CD4-positive, alpha-beta T cell treated with Interleukin-17A for 4 hours (primary cell): ENCODE measurements at places on chromosomes 2 and 18.
A peak's percentile ranks its signal among the peaks of the same experiment; 100 is the strongest.

GRCh38 chr2:153163055-153163454, 315.5 kb downstream of the RPRM start:
- DNase-seq = no peak

- DNase-seq = no peak
Measured at GRCh38 chr18:55819448-55819847, 231.5 kb upstream of the TCF4 start.

DNA sequence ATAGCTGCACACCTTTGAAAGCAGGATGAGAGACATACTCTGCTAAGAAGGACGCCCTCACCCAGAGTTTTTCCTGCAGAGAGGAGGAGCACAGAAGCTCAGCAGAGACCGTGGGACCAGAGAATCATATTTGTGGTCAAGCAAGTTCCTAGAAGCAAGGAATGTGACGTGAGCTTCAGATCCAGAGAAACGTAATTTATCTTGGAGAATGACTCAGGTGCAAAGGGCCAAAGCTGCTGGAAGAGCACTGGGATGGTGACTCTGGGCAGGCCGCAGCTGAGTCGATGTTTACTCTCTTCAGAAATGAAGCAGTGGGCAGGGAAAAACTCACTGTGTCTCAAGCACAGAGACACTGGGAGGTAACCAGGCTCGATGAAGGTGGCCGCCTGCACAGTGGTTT, 50.1 kb upstream of the IGFBP2 start:
- no peak for DNase-seq

GRCh38 chr2:238098901-238099713, 1.0 kb upstream of the ESPNL start:
- DNase-seq = no peak

- DNase-seq = no peak
Measured at GRCh38 chr2:217799563-217800432, 203.0 kb downstream of the TNS1 start.

DNA sequence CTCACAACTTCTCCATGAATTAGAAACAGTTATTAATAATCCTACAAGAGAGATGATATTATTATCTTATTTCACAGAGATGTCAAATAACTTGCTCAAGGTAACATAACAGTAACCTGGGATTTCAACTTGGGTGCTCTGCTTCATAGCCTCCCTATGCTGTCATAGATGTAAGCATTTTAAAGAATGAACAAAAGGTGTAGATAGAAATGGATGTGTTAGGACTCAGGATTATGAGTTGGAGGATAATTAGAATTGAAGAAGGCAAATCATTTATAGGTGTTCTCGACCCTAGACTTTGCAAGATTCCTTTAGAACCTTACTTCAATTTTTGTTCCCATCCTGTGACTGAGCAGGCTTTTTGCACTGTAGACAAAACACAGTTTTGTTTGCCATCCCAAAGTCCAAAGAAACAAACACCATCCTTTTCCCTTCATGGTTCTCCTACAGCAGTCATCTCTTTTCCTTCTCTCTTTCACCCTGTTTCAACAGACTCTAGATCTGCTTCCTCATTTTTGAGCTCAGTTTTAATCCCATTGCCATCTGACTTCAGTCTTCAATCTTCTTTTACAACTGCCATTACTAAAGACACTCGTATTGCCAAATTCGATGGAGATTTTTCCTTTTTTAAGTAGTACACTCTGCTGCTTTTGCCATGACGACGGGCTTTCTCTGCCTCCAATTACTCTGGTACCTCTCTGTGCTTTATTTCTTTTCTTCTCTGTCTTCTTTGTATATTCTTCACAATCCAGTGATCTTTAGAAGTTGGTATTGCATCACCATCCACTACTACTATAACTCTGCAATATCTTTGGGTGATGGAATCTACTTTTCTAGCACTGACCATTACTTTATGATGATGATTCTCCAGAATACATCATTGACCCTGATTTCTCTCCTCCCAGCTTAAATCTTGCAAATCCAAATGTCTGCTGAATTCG, 4.5 kb downstream of the HNMT start:
- DNase-seq = no peak

GRCh38 chr2:6921321-6921922, 4.2 kb downstream of the RNF144A start:
- DNase-seq = no peak

DNA sequence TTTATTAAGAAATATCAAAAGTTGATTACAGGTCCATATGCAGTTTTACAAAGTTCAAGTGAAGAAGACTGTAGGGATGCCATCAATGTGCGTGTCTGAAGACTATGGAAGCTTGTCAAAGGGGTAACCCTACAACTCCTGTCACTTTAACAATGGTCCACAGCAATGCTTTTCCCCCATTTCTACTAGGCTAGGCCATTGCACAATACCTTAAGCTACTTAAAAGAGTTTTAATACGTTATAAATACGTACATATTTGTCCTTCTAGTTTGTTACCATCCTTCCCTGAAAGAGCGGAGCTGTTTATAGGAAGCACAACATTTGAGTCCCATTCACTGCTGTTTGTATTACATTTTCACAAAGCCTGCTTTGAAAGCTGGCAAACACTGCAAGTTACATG, 26.7 kb downstream of the CNRIP1 start:
- DNase-seq = no peak

DNA sequence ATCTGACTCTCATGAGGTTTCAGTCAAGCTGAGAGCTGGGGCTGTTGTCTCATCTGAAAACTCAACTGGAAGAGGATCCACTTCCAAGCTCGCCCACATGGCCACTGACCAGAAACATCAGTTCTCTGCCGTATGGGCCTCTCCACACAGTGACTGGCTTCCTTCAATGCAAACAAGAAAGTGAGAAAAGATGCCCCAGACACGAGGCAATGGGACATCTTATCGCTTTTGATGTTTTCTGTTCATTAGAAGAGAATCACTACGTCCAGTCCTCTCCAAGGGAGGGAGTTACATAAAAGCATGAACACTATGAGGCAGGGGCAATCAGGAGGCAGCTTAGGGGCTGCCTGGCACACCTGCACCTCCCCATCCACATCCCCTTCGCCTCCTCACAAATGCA, 307.1 kb upstream of the EPAS1 start:
- no peak for DNase-seq

GRCh38 chr2:136255648-136256461, 137.9 kb upstream of the CXCR4 start:
- peak; percentile 57 for DNase-seq

DNA sequence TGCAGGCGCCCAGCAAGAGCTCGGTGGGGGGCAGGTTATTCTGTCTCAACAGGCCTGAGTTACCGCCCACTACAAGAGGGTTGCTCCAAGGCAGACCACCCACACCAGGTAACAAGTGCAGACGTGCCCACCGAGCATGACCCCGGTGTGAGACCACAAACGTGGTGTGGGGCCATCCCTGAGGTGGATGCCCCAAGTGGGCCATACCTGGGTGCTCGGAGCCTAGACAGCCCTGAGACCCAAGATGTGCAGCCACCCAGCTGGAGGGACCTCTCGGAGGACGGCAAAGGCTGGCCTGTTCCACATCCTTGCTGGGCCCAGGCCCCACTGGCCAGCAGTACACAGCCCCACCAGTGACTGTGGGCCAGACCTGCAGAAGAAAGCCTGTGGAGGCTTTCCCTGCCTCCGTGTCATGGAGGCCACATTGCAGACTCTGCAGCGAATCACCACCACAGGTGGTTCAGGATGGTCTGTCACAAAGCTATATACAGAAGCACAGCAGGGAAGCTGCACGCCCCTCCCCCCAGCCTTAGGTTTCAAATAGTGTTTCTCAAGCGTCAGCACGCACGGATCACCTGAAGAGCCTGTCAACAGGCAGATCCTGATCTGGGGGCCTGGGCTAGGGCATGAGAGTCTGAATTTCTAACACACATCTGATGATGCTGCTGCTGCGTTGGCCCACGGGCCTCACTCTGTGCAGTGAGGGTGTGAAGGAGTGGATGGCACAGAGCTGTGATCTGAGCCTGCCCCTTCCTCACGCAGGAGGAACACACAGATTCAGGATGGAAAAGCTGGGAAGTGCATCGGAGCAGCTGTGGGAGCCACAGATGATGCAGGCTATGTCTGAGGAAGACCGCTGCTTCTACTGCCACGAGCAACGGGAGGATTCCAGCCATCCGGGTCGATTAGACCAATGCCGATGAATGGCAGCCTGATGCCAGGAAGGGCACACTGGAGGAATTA, 96.8 kb downstream of the UXS1 start:
- DNase-seq = peak; percentile 71

GRCh38 chr2:189756311-189756952, 6.2 kb downstream of the OSGEPL1 start:
- DNase-seq = no peak

GRCh38 chr2:28166956-28167355, 225.7 kb upstream of the FOSL2 start:
- DNase-seq = no peak

DNA sequence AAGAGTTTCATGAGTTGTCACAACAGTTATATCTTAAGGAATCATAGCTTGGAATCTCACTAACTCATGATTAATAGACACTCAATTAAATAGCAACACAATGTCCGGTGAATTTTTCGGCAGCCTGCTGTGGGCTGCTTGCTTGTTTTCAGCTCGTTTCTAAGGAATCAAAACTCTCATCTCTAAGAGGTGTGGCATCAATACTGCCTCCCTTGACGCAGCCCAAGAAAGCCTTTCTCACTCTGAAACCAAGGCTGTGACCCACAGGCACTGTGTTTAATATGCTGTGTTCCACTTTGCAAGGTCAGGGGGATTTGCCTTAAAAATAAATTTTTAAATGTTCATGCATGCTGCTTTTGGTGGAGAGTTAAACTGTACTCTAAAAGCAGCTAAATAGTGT, 5.4 kb downstream of the DCC start:
- no peak for DNase-seq

GRCh38 chr2:71129114-71129901, 721 bp downstream of the MCEE start:
- DNase-seq = no peak

- no peak for DNase-seq
Measured at GRCh38 chr18:40366521-40366920, 1588.5 kb upstream of the PIK3C3 start.

DNA sequence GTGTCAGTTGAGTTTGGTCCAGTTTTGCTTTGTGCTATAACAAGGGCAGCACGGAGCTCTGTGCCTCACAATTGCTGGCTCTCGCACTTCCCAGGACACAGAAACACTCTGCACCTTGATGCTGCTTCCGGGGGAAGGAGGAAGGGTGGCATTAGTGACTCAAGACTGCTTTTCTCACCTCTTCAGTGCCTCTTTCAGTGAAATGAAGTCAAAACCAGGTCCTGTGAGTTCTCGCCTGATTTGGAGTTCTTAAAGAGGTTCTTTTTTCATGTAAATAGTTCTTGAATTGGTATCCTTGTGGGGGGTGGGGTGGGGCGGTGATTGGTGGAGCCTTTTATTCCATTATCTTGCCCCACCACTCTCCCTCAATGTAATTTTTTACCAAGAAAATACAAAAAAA, 91.5 kb upstream of the MYT1L start:
- no peak for DNase-seq

- DNase-seq = no peak
Measured at GRCh38 chr2:222283634-222284033, 15.2 kb downstream of the PAX3 start.

DNA sequence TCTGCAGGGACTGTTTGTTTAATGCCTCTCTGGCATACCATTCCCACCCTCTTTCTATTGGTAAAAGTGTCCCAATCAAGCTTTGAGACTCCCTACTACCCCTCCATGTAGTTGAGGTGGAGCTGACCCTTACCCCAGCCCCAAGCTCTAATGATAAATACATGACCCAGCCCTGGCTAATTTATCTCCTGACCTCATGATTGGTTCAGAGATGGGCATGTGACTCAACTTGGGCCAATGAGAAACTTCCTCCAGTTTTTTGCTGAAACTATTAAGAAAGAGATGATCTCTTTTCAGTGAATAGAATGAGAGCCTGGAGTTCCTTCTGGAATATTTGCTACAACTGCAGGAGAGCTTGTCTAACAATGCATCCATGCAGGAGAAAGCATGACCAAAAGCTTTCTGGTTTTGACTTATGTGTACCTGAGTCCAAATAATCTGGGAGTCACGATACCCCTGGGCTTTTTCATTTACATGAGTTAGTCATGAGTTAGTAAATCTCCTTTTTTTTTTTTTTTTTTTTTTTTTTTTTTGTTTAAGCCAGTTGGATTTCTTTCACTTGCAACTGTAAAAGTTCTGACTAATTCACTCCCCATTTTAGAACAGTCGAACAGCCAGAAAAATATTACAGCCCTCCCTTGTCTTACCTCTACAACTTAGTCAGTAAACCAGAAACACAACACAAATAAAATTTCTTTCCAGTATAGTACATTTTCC, 66.5 kb upstream of the TLK1 start:
- DNase-seq = no peak

- no peak for DNase-seq
Measured at GRCh38 chr18:71809711-71810110, 734.4 kb downstream of the CBLN2 start.
